ENCODE measurements at places on chromosomes 7 and 10. TPM values are rescaled to one million over a fixed set of nuclear protein-coding genes. Genes with fewer than 3 reads are reported as not detected.

GRCh38 chr10:17201794-17202116 lies 283 bp upstream of the TRDMT1 start:
- no peak for DNase-seq

The ITPRID1 gene
- total RNA-seq: not detected

GRCh38 chr10:99785646-99786045 lies 3.2 kb downstream of the ABCC2 start:
- DNase-seq: no peak

DNA sequence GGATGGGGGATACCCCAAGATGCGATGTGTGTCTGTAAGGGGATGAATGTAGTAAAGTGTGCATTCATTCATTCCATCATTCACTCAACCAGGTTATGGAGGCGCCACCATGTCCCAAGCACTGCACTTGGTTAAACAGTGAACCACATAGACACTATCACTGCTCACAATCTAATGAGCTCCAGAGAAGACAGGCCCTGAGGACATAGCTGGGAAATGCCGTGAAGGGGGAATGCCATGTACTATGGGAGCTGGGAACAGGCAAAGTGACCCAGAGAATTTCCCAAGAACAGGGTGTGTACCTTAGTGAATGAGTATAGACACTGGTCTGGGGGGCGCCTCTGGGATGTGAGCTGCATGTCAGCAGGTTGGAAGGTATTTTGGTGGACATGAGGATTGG lies 44.5 kb upstream of the LBX1 start:
- no peak for DNase-seq

- DNase-seq: no peak
Measured at GRCh38 chr10:10156917-10157600, 860.6 kb upstream of the CELF2 start.

DNA sequence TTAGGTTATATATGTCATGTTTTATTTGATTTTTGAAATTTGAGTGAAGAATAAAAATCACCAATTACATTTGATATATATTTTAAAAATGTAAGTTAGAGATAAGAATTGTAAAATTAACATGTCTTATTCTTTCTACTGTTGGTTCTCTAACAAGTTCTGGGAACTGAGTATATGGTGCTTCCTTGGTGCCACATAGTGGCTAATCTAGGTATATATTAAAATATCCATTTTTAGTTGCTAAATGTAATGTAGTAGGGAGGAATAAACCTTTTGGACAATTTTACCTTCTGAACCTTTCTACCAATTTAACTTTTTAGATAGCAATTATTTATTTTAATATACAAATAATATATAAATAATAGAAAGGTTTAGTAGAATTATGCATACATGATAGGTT lies 17.5 kb downstream of the CFAP69 start:
- DNase-seq: no peak

The FGFBP3 gene
- total RNA-seq: 1.00 TPM

The IFIT2 gene
- total RNA-seq: 3.6 TPM

The CRHR2 gene
- total RNA-seq: 0.10 TPM

The HOXA7 gene
- 6.2 TPM for total RNA-seq

The EMX2 gene
- 3.6 TPM for total RNA-seq

The PTER gene
- total RNA-seq: 5.4 TPM

The LEP gene
- total RNA-seq: 5.2 TPM

DNA sequence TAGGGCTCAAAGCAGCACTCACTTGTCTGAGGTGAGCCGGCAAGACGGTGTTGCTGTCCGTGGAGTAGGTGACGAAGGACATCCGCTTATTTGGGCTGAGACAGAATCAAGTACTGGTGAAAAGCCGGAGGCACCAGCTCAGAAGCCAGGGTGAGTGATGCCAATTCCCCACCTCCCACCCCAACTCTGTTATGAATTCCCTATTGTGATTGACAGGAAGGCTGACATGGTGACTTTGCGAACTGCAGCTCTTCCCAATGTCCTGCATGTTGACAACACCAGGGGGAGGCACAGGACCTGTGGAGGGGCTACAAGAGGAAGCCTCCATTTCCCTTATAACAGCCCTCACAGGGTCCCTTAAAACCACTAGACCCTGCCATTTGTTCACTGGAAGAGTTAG lies 52.3 kb upstream of the MSMB start:
- no peak for DNase-seq

DNA sequence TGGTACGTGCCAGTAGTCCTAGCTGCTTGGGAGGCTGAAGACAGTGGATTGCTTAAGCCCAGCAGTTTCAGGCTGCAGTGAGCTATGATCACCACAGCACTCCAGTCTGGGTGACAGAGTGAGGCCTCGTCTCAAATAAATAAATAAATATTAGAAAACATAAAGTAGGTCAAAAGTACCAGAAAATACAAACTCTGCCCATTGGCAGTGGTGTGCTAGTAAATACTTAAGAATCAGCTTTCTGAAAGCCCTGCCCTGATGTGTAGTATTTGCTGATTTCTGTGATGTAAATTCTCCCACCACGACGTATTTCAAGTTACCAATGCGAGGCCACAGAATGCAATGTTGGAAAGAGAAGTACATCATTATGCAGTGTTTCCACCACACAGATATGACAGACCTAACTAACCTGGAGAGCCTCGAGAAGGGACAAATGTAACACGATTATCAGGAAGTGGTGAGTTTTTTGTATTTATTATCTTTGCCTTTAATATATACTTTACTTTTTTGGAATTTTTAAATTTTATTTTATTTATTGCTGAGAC lies 11.8 kb upstream of the MAP3K8 start:
- no peak for DNase-seq

DNA sequence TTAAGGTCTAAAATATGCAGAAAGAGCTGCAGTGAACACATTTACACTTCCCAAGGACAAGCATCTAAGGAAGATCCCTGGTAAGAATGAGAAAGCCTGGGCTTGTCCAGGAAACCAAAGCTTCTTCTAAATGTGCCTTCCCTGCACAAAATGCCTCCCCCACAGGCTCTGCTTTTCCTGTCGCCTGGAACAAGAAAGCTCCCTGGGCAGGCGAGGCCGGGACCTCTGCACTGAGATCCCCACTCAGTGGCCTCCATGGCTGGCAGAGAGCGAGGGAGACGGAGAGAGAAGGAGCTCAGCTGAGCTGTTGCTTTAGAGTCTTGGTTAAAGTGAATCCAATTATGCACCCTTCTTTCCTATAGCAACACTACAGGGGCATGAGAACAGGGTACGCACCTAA lies 75.6 kb downstream of the AMZ1 start:
- DNase-seq: no peak

- no peak for DNase-seq
Measured at GRCh38 chr7:50599385-50599784, 34.2 kb upstream of the DDC start.

DNA sequence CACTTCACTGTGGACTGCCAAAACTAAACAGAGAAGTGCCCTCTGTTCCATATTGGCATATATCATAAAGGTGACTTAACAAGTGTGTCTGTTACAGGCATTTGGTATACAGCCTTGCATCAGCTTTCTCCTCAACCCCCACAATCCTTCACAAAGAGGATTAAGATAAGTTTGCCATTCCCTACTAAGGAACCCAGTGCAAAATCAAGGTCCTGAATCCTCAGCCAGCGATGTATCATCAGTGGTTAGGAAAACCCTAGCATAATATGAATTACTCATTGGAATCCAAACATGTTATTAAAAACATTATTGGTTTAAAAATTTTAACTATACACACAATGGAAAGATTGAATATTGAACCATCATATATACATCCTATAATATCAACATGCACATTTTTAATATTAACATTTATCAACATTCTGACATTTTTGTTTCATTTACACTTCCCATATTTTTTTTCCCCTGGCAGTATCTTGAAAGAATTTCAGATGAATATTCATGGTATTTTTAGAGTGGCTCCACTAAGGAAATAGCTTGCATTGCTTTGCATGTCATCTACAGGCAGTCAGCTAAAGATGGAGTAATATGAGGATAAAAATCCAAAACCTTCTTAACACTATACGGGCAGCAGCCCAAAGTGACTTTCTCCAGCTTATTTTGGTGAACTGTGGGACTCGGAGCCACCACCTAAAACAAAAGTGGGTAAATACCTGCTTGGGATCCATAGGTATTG lies 215.6 kb upstream of the CHRM2 start:
- no peak for DNase-seq

- DNase-seq: no peak
Measured at GRCh38 chr10:12459340-12459739, 110.0 kb downstream of the CAMK1D start.

DNA sequence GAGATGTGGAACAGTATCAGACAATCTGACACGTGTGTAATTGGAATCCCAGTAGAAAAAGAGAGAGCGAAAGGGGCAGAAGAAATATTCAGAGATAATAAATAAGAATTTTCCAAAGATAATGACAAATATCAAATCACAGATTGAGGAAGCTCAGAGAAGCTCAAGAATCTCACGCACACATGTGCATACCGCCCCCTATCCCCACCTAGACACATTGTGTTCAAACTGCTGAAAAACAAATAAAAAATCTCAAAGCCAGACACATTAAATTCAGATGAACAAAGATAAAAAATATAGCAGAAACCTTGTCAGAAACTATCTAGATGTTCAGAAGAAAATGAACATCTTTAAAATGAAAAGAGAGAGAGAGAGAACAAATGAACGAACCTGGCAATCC lies 17.2 kb downstream of the SFR1 start:
- DNase-seq: no peak

DNA sequence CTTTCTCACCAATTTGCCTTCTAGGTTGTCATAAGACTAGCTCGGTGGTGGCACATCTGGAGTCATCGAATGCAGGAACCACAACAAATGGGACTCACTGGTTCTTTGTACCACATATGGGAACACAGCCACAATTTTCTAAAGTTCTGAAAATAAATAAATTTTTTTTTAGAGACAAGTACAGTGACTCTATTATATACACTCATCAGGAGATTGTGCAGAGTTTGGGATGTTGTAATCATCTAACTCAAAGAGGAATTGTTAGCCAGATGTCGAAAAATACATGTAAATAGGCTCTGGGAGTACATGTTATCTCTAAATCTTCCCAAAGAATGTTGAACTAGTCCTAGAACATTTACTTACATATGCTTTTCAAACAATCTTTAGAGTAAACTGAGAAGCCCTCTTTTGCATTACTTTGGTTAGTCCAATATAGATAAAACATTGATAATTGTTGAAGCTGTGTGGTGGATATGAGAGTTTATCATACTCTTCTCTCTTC lies 19.6 kb upstream of the SEPTIN7 start:
- no peak for DNase-seq

GRCh38 chr10:47189802-47190201 lies 110.2 kb upstream of the GDF10 start:
- no peak for DNase-seq

The TRIL gene
- 4.6 TPM for total RNA-seq

DNA sequence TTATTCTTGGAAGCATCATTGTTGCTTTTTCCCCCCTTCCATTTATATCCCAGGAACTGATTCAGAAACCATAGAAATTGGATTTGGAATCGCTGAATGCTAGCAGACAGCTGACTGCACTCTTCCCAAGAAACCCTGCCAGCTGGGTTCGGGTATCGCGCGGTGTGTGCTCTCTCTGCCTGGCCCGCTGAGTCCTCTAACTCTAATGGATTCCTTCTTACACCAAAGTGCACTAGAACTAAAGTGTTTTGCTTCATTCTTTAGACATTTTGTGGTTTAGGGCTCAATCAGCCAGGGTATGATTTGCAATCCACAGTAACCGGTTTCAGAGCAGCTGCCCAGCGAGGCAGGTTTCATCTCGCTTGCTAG lies 92.2 kb downstream of the EGFR start:
- no peak for DNase-seq

DNA sequence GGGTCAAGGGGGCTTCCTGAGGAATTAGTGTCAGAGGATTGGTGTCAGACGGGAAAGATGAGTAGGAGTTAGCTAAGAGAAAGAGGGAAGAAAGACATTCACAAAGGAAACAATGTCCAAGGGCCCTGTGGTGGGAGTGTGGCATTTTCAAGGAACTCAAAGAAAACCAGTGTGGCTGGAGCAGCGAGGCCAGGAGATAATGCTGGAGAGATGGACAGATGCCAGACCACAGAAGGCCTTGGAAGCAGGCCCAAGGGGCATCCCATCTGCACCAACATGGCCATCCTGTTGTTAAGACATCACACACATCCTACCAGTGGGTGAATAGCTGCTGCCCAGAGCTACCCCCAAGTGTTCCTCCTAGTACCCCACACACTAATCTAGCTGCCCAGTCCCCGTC lies 36.1 kb upstream of the CUL1 start:
- DNase-seq: no peak

The PPP2R2D gene
- total RNA-seq: 23.5 TPM

The ASB10 gene
- total RNA-seq: not detected

The MUC3A gene
- total RNA-seq: 0.74 TPM

GRCh38 chr7:28433699-28434219 lies 21.4 kb downstream of the CREB5 start:
- no peak for DNase-seq

- DNase-seq: no peak
Measured at GRCh38 chr10:1063232-1063865, 7.2 kb downstream of the WDR37 start.

DNA sequence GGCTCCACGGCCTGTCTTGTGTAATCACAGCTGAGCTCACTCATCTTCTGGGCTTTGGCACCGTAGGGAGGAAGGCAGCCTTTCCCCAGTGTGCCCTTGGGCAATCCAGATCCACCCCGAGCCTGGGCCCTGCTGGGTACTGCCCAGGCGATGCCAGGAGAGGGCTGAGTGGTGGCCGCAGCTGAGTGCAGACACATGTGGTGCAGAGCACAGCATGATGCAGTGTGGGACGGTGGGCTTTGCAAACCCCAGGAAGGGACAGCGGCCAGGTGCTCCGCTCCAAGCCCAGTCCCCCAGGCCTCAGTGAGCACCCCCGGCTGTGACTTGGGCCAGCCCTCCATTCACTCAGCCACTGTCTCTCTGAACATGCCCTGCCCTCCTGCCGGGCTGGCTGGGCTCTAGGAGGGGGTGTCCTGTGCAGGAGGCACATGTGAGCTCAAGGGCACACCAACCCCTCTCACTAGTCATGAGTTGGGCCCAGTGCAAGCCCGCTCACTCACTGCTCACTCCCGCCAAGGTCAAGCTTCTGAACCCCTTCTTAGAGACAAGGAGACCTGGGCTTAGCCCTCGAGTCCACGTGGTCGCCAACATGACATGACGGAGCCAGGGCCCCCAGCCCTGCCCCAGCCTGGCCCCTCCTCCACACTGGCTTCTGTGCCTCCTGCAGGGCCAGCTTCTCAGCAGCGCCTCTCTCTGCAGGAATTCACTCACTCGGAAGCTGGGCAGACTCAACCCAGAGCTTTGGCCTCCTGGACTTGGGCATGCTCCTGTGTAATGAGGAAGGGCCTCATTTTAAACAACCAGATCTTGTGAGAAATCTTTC lies 77.5 kb upstream of the INSIG1 start:
- DNase-seq: peak; percentile 73

The DHTKD1 gene
- total RNA-seq: 11.0 TPM

DNA sequence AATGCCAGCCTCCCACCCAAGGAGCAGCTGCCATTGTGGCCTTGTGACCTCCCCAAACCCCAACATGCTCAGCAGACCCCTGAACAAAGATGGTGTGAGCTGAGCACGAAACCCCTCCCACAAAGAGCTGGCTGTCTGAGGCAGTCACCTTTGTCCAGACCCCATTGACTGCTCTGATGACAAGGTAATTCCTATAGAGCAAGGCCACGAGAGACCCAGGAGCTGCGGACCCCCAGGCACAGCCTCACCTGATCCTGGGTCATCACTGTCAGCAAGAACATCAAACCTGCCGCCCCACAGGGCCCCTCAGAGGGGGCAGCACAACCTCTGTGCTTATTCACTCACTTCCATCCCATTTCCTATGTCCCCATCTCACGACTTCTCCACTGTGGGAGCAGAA lies 102.6 kb downstream of the CPXM2 start:
- DNase-seq: no peak

- DNase-seq: no peak
Measured at GRCh38 chr10:16437540-16437894, 707 bp downstream of the PTER start.

GRCh38 chr7:151776446-151776845 lies 100.5 kb downstream of the PRKAG2 start:
- peak; percentile 66 for DNase-seq

All from posterior vena cava (tissue), 2 donors.